Stimulated activated CD4-positive, alpha-beta T cell treated with anti-CD3 and anti-CD28 coated beads, Interleukin-1b, Interleukin-23, amount 100 ng/mL, for 4 hours (primary cell): ENCODE measurements at places on chromosomes 6 and 20.
A peak's percentile ranks its signal among the peaks of the same experiment; 100 is the strongest.

DNA sequence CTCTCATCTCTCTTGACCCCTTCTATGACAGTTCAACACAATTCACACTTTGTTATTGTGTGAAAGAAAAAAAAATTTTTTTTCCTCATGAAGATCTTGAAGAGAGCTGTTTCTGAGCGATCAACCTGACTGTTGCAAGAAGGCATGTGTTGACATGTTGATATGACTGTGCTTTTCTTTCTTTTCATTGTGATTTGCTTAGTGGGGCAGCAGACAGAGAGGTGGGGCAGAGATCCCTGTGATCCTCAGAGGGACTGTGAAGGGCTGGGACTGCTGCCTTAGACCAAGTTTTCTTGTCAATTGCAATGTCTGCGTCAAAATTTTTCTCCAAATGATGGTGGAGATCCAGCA is 70.8 kb upstream of the IYD start:
- DNase-seq = no peak

DNA sequence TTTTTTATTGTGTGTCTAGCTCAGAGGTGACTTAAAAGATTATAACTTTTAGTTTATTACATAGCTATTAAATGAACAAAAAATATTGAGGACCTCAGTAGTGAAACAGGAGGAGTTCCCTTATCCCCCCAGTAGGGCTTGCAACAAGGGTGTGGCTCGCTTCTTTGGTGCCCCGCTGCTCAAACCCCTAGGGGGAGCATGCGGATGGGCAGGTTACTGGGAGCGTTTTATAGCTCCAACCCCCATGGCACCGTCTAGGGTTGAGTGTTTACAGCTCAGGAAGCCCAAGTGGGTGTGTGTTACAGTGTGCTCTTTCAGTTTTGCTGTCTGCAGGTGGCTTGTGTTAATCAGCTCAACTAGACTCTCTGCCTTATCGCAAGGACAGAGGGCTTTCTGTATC is 1513.7 kb downstream of the GRIK2 start:
- DNase-seq = no peak

DNA sequence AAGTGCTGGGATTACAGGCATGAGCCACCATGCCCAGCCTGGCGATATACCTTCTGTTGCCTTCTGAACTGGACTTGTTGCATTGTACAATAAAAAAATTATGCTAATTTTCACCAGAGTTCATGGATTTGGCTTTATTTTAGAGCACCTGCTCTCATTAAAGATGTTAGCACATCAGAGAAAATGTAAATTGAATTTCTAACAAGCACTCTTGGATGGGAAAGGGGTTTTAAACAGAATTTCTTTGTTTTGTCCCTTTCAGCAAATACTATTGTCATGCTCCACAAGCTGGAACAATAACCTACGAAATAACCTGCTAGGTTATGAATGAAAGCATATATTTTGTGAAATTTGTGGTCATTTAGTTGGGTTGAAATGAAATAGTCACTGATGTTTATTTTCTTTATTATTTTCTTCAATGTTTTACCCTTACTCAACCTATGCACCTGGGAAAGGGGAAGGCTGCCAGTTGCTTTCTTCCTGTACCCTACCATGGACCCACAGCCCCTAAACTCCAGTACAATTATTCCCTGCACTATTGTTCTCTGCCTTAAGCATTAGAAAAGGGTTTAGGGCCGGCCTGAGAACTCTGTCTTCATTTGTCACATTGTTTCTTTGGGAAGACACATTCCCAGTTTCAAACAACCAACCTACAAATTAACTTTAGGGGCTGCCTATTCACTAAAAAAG is 22.2 kb downstream of the ZDHHC14 start:
- no peak for DNase-seq

- DNase-seq = no peak
Observed at GRCh38 chr6:135097172-135097571, 42.5 kb upstream of the HBS1L start.

DNA sequence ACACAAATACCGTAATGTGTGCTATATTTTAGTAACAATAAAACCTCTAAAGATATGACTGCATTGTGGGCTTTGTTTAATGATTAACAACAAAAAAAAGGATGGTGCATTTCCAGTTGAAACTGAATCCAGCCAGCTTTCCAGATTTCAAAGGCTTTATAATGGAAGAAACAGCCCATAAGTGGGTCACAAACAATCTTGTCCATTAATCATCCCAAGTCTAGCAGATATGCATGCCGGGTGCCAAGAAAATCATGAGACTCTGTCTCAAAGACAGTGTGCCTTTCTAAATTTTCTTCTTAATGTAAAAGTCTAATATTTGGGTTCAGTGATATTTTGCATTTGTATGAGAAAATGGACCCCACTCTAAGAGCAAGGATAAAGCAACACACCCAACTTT is 20.6 kb upstream of the LAMP5 start:
- DNase-seq = no peak

- no peak for DNase-seq
Observed at GRCh38 chr6:3523271-3523670, 66.4 kb upstream of the SLC22A23 start.

- peak; percentile 21 for DNase-seq
Observed at GRCh38 chr6:119348096-119348747, 1.3 kb downstream of the MAN1A1 start.

DNA sequence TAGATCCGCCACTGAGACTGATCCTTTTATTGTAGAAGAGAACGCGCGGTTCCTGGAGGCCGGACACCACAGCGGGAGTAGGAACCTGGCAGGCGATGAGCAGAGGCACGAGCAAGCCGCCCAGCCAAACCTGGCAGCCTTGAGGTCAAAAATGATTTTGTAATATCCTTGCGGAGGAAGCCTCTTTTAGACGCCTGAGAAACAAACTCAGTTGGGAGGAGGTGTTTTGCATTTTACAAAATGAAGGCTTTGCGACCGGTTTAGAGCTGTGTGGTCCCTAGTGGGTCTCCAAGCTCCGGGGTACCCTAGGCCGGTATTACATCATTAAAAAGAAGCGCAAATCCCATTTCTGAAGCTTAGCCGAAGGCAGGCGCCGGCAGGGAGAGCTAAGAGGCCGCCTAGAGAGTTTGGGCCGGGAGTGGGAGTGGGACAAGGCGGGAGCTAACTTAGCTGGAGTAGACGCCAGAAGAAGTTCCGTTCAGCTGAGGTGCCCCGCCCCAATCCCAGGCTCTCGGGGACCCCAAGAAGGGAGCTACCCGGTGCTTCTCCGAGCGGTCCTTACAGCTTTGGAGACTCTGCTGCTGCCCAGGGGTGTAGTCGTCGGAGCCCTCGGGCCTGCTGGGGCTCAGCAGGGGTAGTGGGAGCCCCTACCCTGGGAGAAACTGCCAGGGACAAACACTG is 1.9 kb upstream of the TBX18 start:
- no peak for DNase-seq

GRCh38 chr20:11411765-11412164 is 505.9 kb upstream of the BTBD3 start:
- DNase-seq = no peak

DNA sequence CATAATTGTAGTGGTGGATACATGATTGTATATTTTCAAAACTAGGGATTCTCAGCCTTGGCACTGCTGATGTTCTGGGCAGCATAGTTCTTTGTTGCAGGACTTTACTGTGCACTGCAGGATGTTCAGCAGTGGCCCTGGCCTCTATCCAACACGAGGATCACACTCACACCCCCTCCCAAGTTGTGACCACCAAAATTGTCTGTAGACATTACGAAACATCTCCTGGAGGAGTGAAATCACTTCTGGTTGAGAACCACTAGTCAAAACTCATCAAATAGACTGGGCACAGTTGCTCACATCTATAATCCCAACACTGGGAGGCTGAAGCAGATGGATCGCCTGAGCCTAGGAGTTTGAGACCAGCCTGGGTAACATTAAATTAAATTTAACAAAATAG is 123.1 kb upstream of the CDYL start:
- no peak for DNase-seq

DNA sequence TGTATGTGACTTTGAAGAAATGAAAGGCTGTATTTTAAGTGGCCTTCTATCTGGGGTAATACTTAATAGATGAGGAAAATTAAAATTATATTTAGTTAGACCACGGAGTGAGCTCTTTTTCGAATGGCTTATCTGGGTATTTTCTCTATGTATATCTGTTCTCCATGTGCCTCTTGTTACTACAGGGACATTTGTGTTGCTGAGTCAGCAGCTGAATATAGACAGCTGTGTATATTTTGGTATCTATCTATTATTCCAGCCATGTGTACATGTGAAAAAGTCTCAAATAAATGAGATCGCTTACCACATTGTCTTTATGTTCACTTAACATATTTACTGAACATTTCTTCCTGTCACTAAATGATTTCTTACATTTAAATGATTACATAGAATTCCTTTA is 57.2 kb downstream of the TMEM200A start:
- DNase-seq = no peak

GRCh38 chr20:25632940-25633790 is 9.4 kb upstream of the NANP start:
- no peak for DNase-seq

DNA sequence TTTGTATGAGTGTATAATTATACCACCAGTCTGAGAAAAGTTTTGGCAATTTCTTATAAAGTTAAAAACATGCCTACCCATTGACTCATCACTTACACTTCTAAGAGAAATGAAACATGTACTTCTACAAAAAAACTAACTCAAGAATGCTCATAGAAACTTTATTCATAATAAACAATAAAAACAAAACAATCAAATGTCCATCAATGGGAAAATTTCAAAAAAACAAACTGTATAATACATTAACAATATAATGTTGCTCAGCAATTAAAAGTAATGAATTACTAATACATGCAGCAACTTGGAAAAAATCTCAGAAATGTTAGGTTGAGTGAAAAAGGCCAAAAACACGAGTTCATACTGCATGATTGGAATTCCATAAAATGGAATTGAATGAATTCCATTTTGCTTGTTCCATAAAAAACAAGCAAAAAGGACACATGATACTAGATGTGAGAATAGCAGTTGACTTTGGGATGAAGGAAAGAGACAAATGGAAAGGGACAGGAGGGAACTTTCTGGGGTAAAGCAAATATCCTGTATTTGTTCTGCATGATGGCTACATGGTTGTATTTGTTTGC is 726.6 kb downstream of the RFPL4B start:
- DNase-seq = no peak

DNA sequence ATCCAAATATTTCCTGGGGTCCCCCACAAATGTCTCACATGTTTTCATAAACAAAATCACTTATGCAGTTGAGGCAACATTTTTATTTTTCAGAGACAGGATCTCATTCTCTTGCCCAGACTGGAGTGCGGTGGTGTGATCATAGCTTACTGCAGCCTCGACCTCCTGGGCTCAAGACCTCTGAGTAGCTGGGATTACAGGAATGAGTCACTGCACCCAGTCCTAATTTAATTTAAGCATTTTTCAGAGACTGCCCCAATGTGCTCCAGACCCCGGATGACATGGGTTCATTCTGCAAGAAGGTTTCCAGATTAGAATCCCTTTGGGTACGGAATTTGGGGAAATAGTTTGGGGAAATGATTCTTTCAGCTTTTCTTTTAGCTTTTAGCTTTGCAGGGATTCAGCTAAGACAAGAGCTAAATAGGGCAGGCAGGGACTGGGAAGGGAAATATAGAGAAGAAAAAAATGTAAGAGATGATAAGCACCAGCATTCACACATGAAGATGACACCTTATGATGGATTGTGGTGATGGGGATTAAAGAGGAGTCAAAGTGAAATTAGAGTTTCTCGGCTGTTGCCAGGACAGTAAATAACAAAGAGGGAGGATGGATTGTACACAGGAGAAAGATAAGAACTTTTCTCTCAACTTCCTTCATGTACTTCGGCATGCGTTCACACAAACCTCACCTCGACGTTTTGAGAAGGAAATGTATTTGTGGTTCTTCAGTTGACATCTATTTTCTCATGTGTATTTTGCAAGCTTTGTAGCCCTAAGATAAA is 169.4 kb upstream of the TAB2 start:
- no peak for DNase-seq

DNA sequence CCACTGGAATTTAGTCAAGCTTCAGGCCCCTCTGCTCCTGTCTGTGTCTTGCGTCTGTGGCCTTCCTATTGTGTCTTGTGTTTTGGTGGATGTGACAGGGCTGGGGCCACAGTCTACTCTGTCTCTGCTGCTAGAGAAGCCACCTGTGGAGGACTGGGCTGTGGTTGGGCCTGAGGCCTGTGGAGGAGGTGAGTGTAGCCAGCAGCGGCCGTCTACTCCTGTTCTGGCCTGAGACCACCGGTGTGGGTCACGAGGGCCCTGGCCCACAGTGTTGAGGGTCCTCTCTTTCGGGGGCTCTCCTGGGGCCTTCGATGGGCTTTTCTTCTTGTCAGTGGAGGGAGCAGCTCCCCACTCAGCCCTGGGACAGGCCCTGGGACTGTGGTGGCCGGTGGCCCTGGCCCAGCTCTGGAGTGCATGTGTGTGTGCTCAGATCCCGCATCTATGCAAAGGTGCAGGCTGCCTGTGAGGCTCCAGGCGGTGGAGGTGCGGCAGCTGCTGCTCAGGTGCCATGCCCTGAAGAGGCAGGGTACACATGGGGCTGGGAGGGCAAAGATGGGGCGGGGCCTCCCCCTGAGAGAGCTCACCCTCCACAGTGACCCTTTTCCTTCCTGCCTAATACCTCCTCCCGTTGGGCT is 20.8 kb downstream of the SDCBP2 start:
- no peak for DNase-seq

DNA sequence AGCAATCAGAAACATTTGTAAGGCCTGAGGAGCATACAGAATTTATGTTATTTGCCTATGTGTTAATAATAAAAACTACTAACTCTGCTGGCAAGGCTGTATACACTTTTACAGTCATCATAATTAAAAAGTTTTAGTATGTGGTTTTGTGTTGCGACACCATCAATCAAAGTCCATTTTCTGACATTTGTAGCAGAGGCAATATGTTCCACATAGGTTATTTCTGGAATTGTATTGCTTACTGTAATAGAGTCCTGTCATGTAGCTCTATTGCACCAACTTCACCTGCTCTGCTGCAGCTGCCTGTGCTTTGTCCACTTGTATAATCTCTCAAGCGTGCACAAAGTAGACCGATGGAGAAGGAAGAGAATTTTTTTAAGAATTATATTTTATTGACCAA is 501.8 kb downstream of the HACE1 start:
- DNase-seq = no peak

GRCh38 chr6:131657630-131658111 is 20.6 kb downstream of the ENPP3 start:
- DNase-seq = no peak

DNA sequence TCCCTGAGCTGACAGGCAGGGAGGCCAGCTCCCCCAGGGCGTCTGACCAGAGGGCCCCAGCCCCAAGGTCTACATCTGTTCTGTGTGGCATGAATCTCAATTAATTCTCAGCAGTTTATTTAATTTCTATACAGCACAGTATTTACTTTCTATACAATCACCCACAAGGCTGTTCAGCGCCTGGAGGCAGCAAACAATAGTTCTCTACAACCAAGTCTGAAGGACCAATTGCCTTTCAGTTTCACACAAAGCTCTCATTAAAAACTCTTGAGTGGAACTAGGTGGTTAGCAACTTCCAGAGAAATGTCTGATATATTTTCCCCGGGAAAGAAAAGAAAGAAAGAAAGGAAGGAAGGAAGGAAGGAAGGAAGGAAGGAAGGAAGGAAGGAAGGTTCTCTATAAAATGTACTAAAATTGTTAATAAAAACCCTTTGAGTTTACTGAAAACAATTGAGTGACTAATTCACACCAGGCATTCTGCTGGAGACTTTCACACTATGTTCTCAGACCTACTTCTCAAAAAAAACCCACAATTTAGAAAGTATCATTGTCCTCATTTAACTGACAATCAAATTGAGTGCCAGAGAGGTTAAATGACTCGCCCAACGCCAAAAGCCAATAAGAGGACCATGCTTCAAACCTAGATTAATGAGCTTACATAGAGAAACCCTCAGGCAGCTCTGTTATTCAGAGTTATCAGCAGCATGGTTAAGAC is 62.5 kb downstream of the METTL24 start:
- DNase-seq = no peak

- no peak for DNase-seq
Observed at GRCh38 chr6:134909701-134910592, 40.0 kb downstream of the ALDH8A1 start.
